NCI-H1092 treated with DMSO at 0.1 percent for 48 hours (cell line): ENCODE measurements at places on chromosomes 3 and 15.

DNA sequence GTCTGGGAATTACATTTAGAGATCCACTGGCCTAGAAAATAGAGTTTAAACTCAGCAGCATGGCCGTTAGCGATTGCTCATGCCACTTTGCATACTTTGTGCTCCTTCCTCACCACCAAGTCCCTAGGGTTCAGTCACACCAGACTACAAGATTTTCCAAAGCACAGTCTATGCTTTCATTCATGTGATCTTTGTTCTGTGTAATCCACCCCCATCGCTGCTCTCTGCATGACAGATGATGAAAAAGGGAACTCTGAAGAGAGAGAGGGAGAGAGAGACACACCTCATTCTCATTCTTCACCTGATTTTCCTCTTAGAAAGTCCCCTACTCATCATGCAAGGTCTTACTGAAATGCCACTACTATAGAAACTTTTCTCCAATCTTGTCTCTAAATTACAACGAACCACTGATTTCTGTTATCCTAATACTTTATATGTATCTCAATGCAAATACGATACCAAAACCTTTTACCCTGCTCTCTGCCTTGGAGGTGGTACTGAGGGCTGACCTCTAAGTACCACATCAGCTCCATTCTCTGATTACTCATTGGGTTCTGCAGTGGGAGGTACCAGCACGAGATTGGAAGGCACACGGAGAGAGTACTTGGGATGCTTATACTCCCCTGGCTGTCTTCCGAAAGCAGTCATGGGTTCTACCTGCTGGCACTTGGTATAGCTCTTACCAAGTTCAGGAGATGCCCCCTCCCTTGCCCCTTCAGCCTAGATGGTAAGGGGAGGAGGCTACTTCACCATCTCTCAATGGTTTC is 1.1 kb upstream of the PARP15 start:
- no peak for DNase-seq

DNA sequence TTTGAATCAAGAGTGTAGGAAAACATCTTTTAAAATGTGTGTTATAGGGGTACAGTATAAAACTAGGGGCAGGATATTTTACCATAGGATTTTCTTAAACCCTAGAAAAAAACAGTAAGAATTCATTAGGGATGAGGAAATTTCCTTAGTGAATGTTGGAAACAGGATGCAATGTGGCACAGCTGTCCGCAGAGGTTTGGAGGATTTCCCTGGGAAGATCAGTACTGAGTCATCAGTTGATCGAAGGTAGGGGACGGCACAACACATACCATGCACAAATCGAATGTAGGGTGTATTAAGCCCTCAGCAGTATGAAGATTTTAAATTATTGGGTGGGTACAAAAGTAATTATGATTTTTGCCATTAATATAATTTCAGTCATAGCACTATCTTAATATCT is 49.9 kb downstream of the FNDC3B start:
- no peak for DNase-seq

DNA sequence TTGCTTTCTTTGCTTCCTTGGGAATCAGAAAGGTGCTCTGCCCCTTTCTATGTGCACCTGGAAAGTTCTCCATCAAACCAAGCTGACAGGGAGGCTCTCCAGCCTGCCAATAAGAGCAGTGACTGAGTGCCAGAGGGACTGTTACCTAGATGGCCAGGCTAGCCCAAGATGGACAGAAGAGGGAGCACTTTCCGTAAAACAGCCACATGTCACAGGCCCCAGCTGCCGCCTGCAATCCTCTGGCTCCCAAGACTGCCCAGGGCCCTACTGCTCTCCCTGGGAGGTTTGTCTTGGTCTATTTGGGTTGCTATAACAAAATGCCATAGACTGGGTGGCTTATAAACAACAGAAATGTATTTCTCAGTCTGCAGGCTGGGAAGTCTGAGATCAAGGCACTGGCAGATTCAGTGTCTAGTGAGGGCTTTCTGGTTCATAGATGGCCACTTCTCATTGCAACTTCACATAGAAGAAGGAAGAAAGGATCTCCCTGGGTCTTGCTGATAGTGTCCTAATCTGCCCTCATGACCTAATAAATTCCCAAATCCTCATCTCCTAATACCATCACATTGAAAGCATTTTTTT is 72.3 kb downstream of the TAMM41 start:
- peak; percentile 21 for DNase-seq

DNA sequence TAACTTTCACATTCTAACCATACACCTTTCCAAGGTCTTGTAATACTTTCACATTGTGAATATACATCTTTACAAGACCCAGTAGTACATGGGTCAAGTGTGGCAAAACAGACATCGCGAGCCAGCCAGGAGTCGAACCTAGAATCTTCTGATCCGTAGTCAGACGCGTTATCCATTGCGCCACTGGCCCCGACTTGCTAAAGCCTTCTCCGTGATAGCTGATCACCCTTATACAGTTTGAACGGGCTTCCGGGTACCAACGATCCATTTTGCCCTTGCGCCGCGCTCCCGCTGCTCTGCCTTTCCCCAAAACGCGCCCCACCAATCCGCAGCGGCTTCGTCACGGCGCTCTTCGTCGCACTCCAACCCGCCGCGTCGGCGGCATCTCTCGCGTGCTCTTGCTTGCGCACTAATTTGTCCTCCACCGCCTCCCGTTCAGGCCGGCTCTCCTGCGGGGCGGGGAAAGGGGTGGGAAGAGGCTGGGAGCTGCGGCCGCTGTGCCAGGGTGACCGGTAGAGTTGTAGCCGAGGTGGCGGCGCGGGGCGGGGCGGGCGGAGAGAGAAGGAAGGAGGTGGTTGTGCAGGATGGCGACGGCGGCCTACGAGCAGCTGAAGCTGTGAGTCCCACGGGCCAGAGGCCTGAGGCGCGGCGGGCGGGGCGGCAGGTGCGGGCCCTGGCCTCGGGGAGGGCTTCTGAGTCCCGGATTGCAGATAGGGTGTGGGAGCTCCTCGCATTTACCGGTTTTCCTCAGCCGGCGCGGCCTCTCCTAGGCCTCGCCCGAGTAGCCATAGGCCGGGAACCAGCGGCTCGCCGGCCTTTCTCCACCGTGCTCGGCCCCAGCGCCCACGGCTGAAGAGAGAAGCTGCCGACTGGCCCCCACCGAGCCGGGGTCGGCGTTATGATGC is at the start of gene SACM1L:
TSS of gene SACM1L (plus strand) at position 515 of the 905 bp plus-strand sequence. CDS start at position 585, 70 bp downstream.
- DNase-seq, result peak; percentile 96

- no peak for DNase-seq
Measured at GRCh38 chr3:175316799-175317198, 457.7 kb downstream of the NAALADL2 start.

DNA sequence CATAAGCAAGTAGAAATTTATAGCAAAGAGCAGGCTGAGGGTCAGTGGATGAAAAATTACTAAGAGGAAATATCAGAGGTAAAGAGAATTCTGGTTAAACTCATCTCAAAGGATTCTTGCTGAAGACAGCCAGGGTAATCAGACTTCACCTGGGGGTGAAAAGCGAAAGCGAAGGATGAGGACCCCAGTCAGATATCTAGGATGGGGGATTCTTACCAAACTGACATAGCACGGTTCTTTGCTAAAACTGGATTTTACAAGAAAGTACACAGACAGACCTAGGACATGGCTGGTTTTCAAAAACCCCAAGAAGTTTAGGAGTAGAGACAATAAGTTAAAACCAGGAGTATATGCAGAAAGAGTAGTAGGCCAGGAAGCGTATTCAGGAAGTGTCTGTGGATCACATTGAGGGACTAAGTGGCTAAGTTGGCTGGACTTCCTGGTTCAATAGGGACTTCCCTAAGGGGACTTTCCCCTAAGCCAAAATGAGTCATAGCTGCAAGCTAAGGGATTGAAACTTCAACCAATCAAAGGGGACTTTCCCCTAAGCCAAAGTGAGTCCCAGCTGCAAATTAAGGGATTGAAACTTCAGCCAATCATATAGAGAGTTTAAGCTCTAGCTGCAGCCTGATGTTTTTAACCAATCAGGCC is 2.4 kb upstream of the CFAP91 start:
- no peak for DNase-seq

DNA sequence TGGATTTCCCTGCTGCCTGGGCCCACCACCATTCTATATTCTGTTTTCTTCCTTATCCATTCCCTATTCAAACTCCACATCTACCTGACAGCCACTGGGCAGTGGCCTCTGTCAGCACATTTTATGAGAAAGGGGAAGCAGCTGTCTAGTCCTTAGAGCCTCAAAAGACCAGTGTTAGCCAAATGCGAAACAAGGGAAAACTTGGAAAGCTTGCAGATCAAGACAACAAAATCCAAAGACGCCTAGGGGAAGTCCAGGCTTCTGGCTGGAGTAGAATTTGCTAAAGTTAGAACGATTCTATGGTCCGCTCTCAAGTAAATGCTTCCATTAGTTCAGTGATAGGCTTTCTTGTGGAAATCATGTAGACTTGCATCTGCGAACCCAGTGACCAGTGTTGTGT is 39.4 kb upstream of the CHST2 start:
- no peak for DNase-seq

GRCh38 chr3:188239577-188239976 is 85.6 kb downstream of the LPP start:
- no peak for DNase-seq

DNA sequence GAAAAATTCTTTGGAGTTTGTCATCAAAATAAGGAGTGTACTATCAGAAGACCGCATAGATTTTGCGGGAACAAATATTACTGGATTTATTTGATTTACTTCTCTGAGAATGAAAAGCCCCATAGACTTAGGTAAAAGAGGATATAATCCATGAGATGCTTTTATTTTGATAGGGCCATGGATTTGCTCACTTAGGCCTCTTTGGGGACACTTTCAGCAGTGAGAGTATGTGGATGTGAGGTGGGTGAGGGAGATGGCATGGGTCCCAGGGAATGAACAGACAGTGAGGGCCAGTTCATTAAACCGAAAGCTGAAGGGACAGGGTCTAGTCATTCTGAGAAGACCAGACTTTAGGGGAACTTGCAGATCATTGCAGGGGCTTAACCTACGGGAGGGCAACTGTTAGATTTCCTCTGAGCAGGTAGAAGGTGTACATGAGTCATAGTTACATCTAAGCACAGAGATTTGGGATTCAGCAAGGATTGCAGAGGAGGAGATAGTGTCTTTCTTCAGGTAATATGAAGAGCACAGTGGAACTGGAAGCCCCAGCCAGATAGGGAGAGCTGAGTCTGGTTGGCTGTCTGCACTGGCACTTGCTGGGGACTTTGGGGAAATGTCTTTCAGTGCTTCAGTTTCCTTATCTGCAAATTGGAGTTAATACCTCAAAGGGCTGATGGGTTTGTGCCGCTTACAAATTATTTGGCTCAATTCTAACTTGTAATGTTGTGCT is 30.8 kb downstream of the SH3GL3 start:
- no peak for DNase-seq

- DNase-seq, result no peak
Measured at GRCh38 chr3:15979495-15979894, 181.7 kb upstream of the ANKRD28 start.

DNA sequence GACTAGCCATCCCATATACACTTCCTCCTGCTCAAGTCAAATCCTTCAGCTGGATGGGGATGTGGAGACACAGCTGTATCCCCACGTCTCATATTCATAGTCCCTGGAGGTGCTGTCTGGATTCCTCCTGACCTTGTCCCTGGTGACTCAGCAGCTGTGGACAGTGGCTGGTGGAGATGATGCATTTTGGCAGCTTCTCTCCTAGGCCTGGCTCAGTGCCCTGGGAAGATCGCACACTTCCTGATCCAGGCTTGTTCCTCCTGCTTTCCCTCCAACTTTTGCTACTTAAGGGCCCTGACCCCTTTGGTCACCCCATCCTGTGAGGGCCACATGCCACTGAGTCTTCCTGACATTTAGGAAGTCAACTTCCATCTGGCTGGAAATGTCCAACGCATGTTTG is 44.4 kb downstream of the ADAMTSL3 start:
- DNase-seq, result no peak

DNA sequence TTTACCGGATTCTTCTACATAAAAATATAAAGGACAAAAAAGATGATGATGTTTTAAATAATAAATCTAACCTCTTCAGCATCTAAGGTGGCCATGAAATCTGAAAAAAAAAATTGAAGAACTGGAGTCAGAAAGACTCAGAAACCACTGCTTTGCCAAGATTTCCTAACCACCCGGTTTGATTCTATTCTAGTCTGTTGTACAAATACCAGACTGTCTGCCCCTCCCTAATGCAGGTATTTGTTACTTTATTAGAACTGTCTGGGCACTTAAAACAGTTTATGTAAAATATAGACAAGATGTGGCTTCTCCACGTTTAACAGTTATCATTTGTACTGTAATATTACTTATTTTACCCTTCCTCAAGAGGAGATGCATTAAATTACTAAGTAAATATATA is 48.8 kb downstream of the UACA start:
- no peak for DNase-seq

DNA sequence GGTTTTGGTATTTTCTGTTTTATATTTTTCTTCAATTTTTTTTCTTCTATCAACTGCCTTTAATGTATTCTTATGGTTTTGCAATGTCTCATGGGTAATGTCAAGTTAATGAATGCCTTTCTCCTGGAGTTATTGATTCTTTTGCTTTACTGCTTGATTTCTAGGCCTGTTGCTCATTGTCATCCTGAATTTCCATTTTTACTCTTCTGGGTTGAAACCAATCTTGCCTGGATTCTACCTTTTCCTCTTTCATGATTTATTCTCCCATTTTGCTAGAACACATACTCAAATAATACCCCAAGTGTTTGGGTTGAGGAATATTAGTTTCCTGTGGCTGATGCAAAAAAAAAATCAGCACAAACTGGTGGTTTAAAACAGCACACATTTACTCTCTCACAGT is 315.2 kb upstream of the PDZRN3 start:
- no peak for DNase-seq

- no peak for DNase-seq
Measured at GRCh38 chr3:117617906-117618305, 908.3 kb downstream of the TUSC7 start.

DNA sequence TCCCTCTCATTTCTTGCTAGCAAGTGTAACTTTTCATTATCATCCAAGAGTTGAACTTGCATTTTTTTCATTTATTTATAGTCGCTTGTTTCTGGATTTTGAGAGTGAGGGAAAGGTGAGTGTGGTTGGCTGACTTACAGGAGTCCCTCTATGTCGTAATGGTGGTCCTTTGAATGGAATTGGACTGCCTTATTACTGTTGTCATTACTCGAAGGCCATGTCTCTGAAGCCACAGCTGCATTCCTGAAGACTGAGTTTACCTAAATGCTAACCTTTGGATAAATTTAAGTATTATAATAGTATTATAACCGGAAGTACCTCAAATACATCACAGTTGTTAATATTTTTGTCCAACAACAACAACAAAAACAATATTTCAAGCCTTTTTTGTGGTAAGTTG is 488.9 kb downstream of the GABRG3 start:
- DNase-seq, result no peak

DNA sequence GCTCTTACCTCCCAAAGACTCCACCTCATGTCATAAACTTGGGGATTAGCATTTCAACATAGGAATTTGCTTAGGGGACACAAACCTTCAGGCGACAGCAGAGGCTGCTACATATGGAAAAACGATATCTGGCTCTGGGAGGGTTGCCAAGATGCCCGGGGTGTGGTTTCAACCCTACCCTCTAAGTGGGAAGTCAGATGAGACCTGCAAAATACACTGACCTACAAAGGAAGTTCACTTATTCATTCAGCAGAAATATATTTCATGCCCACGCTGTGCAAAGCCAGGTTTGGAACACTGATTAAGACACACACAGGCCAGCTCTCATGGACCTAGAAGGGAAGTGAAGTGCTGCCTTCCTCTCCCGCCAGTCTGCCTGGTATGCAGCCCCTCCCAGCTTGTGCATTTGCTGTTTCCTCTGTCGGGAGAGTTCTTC is 239.3 kb downstream of the FEZF2 start:
- no peak for DNase-seq

GRCh38 chr3:72176537-72177041 is 391.6 kb upstream of the PROK2 start:
- no peak for DNase-seq
